ENCODE measurements at places on chromosomes 1 and 21. TPM values are rescaled to one million over a fixed set of nuclear protein-coding genes. Genes with fewer than 3 reads are reported as not detected.

Gene DCDC2B
- not detected for total RNA-seq

Gene FCMR
- 5.8 TPM for total RNA-seq

Gene SLC45A3
- total RNA-seq: 2.0 TPM

Gene ARHGEF10L
- total RNA-seq: 37.0 TPM

DNA sequence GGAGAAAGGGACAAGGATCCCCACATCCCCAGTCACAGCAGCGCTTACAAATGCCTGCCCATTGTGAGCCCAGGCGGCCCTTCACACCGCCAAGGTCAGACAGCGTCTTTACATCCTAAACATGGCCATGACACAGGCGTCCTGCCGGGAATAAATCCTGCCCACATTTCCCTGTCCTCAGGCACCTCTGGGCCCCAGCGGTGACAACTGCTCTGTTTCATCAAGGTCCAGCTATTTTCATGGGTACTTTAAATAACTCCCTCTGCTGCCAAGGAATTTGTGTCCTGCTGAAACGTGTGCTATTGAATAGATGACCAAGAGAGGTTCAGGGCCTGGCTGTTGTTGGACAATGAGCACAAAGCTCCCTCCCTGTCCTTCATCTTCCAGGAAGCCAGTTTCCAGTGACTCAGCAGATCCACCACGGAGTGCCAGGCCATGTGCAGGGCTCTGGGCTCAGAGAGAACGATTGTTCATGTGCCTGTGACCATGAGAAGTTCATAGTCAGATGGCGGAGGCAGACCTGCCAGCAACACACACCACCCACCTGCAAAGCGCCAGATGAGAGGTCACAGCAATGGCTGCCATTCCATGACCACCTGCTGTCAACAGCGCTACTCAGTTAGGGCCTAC, 195.8 kb downstream of the MATN1 start:
- peak; percentile 84 for DNase-seq

GRCh38 chr21:38525454-38525853, 27.2 kb upstream of the ERG start:
- no peak for DNase-seq

DNA sequence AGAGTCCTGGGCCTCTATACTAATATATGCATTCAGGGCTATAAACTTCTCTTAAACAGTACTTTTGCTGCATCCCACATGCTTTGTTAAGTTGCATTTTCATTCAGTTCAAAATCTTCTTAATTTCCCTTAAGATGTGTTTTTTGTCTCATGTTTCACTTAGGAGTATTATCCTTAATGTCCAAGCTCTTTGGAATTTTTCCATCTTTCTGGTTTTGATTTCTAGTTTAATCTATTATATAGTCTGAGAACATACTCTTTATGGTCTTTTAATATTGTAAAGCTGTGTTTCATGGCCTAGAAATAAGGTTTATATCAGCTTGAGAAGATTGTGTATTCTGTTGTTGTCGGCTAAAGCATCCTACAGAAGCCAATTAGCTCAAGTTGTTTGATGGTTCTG, 1041.8 kb downstream of the PLA2G4A start:
- no peak for DNase-seq
